ENCODE measurements at places on chromosomes 4 and X.

DNA sequence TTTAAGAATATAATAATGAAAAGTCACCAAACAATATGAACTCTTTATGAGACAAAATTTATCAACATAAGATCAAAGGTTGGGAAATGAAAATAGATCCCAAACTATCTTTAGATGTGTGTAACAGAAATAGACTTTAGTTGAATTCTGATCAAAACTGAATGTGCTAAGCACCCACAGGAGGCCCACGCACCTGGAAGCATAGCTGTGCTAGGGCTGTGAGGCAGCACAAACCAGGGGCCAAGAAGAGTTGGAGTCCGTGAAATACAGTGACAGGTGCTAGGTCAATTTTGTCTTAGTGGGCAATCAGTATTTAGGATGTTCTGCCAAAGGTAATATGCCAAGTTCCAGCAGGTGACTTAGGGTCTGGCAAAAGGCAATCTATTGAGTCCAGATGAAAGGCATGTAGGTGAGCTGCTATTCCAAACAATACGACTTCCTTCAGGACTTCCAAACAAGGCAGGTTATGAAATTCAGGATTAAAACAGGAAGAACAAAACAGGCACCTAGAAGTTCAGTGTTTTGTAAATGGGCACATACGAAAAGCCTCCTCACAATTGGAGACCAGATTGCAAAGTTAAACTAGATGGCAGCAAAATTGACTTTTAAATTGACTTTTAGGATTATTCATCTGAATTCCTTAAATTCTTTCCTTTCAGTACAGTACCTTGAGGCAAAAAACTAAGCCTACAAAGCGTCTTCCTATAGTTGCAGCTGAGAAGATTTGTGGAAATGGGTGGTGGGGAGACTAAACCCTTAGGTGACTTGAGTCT lies 4.7 kb upstream of the PCDH18 start:
- no peak for DNase-seq

DNA sequence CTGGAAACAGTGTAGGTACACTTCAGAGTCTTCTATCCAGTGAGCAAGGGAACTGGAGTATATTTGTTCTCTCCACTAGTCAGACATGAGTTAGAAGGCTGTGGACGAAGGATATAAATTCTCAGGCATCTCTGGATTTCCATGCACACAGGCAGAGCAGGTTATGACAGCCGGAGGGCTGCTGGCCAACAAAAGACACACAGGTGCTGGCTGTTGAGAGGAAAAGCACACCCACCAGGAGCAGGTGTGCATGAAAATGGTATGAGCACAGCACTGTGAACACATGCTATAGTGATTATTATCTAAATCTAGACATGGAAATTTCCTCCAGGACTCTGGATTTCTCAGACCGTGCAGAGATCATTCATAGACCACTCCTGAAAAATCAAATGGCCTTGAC lies 444.7 kb upstream of the RPS6KA3 start:
- DNase-seq: no peak

DNA sequence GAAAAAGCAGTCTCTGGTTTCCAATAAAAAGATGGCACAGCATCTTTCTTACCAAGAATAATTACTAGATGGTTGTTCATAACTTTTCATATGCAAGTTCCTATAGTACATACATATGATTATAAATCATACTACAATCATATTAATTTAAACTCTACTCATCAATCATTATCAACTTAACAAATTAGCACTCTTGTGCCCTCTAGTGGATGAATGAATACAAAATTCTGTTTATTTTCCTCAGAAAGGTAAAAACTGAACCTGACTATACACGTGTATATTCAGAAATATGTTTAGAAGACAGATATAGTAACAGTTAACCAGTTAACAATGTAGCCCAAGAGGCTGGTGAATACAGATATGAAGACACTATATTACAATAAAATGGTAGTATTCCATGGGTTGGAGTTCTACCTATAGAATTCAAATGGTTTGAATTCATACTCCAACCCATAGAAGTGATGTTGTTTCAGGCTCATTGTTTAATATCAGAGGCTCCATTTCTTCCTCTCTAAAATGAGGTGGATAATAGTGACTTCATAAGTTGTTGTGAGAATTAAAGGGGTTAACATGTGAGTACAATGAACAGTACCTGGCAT lies 100.0 kb downstream of the ADAMTS3 start:
- DNase-seq: no peak

DNA sequence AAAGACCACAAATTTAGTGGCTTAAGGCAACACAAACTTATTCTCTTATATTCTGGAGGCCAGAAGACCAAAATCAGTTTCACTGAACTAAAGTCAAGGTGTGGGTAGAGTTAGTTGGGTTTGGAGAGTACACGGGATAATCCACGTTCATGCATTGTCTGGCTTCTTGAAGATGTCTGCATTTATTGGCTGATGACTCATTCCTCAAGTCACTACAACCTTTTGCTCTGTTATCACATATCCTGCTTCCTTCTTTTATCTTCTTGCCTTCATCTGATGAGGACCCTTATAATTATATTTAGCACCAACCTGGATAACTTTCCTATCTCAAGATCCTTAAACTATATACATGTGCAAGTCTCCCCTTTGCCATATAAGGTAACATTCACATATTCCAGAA lies 590.0 kb downstream of the FSTL5 start:
- no peak for DNase-seq

- DNase-seq: no peak
Observed at GRCh38 chrX:28133763-28134162, 152.5 kb upstream of the DCAF8L1 start.

- DNase-seq: no peak
Observed at GRCh38 chr4:105179539-105180401, 33.1 kb downstream of the TET2 start.

DNA sequence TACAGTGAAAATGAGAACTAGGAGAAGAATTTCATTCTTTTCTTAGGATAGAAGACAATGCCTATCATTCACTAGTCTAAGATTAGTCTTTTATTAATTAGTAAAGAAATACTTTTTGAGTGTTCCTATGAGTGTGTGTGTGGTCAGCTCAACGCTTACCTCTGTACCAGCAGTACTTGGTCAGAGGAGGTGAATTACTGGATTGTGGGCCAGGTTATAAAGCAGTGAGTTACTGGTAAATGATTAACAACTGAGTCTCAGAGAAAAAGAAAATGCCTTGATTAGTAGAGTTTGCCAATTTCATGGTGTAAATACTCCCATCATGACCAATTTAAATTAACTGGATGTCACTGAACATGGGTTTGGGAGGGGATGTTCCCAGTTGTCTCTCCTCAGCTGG lies 444.6 kb downstream of the STIM2 start:
- no peak for DNase-seq

- no peak for DNase-seq
Observed at GRCh38 chrX:46811121-46811520, 25.7 kb upstream of the RP2 start.

- no peak for DNase-seq
Observed at GRCh38 chr4:187887906-187888305, 107.7 kb upstream of the ZFP42 start.

DNA sequence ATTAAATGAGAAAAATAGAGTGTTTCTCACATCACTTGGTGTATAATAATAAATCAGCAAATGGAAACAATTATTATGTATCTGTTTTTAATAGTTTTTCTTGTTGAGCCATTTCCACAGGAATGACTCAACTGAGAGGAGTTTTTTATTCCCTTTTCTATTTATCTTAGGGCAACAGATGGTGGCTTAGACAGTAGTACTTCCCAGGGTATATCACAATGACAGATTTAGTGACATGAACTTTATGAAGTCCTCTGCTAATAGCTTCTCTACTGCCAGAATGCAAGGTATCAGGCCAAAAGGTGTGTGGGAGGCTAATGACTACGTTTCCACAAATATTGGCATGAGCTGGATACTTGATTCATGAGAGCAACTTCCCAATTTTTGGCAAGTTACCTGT lies 126.7 kb downstream of the HTR2C start:
- no peak for DNase-seq

GRCh38 chr4:110049951-110050925 lies 137.6 kb downstream of the EGF start:
- DNase-seq: peak; percentile 7

DNA sequence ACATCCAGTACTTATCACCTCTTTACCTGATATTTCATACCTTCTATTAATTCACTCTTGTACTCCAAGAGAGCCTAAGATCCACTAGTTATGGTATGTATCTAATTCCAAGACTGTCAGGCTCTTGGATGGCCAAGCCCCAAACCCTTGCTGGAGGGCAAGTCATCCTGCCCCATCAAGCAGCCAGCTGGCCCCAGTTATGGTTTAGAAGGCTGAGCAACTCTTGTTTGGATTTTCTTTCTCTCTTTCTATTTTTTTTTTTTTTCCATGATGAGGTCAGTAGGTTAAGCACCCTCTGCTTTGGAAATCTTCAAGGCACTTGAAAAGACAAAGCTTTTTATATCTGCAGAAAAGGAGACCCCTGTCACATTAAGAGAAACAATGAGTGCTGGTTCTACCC lies 10.9 kb upstream of the FGF16 start:
- no peak for DNase-seq

- DNase-seq: no peak
Observed at GRCh38 chrX:54042609-54043021, 1.7 kb downstream of the PHF8 start.

All from stimulated activated naive CD4-positive, alpha-beta T cell (primary cell).